Activated T-cell treated with anti-CD3 and anti-CD28 coated beads, Interleukin-2, amount 50 U/mL, for 1 hour (primary cell): ENCODE measurements at places on chromosomes 1 and 21.

- no peak for DNase-seq
These were observed 209.9 kb downstream of the SDCCAG8 start for GRCh38 chr1:243465738-243466137.

GRCh38 chr1:150233359-150234308, 2.3 kb downstream of the ANP32E start:
- peak; percentile 34 for DNase-seq

DNA sequence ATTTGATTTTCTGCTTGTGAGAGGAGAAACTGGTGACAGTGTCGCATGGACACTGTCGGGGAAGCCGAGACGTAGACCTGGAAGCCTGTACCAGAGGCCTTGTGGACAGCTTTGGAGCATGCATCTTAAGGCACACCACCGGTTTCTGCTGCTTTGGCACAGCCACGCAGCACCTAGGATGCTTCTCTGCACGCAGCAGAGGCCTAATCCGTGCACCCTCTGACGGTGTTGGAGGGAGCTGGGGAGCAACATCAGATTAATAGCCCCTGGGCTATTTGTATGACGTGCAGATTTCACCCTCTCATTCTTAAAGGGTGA, 30.3 kb downstream of the TEX35 start:
- DNase-seq: peak; percentile 22

DNA sequence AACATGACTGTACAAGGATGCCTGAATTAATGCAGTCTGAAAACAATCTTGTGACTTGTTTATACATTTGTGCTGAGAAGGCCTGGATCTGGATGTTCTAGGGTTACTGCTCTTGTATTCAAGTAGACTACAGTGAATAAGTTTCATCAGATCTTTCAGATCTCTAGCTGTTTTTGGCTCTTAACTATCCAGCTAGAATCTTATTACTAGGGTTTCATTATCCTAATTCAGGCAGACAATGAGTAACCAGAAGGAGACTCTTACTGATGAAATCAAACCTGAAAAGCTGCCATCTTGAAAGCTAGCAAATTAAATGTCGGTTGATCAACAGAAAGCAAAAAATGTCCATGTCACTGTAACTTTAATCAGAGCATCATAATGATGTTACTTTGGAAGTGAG, 112.5 kb upstream of the KCNK2 start:
- no peak for DNase-seq

DNA sequence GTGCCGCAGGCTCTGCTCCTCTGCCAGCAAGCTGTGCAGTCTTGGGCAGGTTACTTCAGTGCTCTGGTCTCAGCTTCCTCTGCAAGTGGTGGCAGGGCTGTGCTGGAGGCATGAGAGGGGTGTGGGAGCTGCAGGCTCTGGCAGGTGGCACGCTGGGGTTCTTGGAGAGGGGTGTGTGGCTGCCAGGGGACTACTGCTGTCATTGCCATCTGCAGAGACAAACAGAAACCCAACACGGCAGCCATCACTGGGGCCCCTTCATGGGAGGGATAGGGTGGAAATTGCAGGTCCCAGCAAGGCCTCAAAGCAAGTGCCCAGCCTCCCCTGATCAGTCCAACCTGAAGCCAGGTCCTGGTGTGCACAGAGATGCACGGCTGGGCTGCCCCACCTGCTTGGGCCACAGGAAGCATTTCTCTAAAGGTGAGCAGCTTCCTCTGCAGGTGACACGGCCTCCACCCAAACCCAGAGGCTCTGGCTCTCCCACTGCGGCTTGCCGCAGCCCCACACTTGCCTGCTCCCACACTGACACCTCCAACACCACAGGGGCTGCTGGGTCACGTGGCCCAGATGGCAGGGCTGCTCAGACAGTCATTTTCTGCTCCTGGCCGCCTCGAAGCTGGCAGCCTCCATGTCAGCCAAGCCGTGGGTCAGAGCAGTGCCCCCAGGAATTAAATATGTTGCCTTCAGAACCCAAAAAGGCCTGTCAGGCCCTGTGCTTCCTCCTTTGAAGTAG, 4.1 kb upstream of the COL6A2 start:
- DNase-seq: no peak

DNA sequence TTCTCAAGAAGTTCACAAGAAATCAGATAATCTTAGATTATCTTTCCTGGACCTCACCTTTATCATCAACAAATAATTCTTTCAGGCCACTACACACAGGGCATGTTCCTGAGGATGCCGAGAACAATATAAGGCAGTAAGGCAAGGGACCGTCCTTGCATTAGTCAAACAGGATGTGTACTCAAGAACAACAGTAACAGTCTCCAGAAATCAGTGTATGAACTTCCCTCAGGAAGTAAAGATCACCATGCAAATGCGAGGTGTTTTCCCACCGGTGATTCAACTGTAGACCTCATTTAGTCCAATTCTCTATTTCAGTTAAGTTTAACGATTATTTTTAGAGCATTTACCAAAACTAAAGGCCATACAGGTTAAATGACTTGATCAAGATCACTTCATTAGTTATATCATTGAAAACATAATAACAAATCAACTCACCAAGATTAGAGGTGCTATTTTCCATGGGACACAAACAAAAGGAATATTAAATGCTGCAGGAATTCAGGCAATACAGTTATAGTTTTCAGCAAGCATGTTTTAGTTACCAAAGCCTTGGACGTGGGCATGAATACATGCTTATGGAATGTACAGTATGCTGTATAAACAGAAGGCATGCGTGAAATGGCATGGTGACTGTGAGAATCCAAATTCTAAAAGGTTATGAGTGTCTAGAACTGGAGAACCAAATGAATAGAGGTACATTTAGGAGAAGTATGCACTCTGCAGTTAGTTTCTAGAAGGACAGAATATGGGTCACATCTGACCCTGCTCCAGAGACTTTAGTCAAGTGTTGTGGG, 145.2 kb downstream of the TNR start:
- DNase-seq: no peak

DNA sequence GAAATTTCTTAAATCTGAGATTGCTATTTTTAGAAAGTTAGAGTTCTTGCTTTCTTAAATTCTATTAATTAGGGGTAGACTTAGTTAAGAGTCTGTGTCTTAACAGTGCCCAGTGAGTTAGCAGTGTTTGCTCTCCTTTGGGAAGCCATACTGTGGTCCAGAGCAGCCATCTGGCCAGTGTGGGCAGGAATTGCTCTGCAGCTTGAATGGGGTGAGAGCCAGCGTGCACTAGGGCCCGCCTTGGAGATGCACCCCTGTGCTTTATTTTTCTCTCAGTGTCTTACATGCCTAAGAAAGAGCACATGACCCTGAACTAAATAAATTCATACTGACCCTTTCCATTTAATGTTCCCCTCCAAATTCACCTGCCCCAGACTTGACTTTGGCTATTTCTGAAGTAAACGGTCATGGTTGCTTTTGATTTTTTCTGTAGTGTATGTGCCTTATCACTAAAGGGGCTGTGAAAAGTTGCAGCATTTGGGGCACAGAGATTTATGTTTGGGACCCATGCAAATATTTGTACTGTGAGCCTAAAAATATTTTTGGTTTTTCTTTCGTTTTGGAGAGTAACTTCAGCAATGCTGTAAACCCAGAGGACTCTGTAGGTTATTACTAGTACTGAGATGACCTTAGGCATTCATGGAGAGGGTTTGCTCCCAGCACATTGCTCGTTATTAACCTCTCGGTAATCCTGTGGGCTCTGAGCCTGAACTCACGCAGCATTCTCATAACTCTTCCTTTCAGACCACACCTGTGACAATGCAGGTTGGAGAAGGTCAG, 21.3 kb upstream of the KCNQ4 start:
- DNase-seq: no peak

- no peak for DNase-seq
These were observed at the start of gene IGFN1 for GRCh38 chr1:201190624-201191051. IGFN1 (plus strand) TSS chr1:201190824; CDS start chr1:201193294, 2,470 bp downstream.

GRCh38 chr1:161106431-161106830, 8.3 kb downstream of the KLHDC9 start:
- DNase-seq: no peak

- no peak for DNase-seq
These were observed 164.4 kb downstream of the SDCCAG8 start for GRCh38 chr1:243420016-243420945.

GRCh38 chr1:217542136-217542777, 88.6 kb downstream of the GPATCH2 start:
- no peak for DNase-seq

DNA sequence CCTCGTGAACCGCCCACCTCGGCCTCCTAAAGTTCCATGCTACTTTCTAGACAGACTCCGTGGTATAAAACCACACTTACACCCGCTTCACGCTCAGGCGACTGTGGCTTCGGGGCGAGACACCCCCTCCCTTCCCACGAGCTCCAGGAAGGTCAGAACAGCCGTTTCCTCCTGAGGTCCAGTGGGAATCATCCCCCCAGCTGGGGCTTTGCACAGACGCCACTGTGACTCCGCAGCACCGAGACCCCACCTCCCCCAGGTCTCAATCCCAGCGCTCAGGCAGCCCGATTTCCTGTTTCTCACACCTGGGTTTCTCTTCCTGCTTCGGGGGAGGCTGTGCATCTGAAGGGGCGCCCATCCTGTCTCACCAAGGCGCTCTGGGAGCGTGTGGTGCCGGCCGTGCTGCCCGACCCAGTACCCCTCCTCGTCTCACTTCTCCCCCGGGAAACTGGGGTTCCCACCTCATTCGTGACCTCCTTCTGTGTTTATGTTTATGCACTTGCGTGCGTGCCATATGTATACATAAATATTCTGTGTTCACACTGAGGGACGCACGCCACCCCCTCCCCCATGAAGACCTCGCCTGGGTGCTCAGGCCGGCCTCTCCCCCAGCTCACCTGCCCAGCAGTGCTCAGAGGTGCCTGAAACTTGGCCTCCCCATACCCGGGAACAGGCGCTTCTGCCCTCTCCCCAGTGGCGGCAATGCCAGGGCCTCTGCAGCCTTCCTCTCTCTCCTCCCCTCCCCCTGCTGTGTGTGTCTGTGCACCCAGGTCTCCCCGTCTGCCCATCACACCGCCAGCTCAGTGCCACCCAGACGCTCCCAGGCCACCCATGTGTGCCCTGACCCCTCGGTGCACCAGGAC, 14.6 kb downstream of the SLC35E2B start:
- DNase-seq: peak; percentile 53

GRCh38 chr1:248750496-248750895, 5.1 kb downstream of the LYPD8 start:
- no peak for DNase-seq

- no peak for DNase-seq
These were observed 285.0 kb downstream of the LRRC40 start for GRCh38 chr1:69920426-69920825.

DNA sequence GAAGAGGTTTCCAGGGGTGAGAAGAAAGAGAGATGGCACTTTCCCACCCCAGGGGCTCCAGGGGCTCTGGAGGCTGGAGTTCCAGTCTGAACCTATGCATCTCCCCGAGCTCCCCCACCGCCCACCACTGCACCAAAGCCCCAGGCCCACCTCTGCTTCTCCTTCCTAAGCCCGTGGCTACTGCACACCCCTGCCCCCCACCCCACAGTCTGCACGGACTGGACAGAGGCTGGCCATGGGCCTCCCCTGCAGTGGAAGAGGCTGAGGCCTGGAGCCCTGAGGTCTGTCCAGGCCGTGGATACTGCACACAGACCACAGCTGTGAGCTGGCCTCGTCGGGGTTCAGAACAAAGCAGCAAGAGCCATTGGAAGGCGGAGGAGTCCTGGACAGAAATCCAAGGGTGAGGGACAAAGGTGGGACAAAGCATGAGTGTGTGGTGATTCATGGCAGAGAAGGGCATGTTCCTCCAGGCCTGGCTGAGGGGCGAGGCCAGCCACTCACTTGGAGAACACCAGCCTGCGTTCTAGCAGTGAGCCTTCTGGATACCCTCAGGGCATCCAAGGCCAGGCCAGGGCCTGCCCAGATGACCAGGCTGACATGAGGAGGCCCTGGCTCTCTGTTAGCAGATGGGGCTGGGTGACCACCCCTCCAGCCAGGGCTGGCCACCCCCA, 244.8 kb upstream of the VAMP3 start:
- DNase-seq: no peak

DNA sequence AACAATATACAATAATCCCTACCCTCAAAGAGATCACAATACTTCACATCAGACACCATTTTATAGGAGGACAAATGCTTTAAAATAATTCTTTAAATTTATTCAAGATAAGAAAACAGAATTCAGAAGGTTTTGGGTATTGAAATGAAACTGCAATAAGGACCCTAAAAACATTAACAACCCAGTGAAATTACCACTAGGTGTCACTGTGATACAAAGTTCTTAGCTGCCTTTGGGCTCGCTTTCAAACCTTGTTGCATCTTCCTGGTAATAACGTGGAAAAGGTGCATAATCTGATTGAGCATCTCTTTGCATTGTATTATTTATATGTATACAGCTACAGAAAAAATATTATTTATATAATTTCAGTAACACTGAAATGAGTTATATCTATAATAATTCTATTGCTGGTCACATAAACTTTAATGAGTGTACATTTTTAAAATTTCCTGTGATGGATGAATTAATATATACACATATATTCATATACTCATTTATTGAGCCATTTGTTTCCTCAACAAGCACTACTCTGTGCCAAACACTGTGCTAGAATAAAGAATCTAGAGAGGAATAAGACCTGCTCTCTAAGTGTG, 185.2 kb downstream of the FAF1 start:
- no peak for DNase-seq

DNA sequence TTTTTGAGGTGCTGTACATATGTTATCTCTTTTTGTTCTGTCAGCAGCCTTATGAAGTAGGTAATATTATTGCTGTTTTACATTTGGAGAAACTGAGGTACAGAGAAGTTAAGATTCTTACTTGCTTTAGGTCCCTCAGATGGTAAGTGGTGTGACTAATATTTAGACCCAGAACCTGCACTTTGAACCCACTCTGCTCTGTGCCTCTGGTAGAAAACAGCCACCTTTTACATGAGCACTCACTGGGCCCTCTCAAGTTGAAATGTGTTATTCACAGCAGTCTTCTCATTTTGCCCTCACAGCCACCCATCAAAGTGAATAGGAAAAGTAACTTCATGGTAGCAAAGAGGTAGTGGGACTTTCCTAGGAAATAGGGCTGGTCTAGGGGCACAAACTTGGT, 4.7 kb downstream of the NSUN4 start:
- no peak for DNase-seq

GRCh38 chr21:45577801-45578175, 35.5 kb upstream of the SLC19A1 start:
- DNase-seq: no peak

- DNase-seq: no peak
These were observed 55.2 kb downstream of the ATP1B1 start for GRCh38 chr1:169161496-169162194.

- DNase-seq: no peak
These were observed 43.2 kb downstream of the GDAP2 start for GRCh38 chr1:117886101-117886795.

GRCh38 chr1:20255666-20256065, 35.0 kb upstream of the VWA5B1 start:
- DNase-seq: no peak

DNA sequence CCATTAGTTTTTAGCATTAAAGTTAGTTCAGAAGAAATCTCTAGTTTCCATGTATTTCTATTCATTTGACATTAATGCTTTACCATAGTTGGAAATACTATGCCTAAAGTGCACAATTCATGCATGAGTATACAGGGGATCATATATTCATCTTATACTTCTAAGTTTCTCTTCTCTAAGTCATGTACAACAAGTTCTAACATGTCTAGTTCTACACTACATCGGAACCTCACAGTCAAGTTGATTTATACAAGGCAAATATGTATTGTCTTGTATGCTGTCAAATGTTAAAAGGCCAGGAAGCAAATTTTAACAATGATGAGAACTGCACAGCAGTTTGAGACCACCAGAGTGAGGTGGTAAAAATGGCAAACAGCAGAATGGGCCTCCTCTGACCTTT, 22.9 kb upstream of the MOB3C start:
- DNase-seq: no peak
